ENCODE measurements at places on chromosomes 13 and 19.

GRCh38 chr13:93296584-93296983 is 70.0 kb downstream of the GPC6 start:
- no peak for DNase-seq

DNA sequence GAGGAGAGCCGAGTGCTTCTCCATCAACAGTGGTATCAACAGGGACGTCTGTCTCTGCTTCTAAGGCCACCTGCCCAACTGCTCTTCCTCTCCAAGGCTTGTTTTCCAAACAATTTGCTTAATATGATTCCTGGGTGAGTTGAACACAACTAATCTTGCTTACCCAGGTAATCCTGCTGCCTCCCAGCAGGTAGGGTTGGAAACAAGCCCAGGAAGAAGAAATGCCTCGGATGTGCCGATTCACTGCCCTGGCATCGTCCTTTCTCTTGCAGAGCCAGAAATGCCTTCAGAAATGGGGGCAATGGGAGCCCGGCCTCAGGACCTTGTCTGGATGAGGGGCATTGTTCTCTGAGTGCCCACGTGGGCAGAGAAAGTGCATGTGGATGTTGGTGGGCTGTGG is 51.9 kb upstream of the C1QTNF9B start:
- no peak for DNase-seq

DNA sequence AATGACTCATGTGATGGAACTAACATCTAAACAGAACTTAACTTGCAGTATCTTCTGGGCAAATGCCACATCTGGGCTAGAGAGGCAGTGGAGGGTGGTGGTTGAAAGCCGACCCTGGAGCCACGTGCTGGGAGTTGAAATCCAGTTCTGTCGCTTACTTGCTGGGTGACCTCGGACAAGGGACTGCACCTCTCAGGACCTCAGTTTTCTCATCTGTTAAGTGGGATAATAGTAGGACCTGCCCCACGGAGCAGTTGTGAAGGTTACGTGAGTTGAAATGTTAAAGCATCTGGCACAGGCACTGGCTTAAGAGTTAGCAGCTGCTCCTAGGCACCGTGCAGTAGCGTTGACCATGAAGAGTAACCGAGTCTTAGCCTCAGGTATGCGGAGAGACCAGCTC is 76.1 kb downstream of the SIPA1L3 start:
- no peak for DNase-seq

GRCh38 chr19:34041925-34042521 is 130.3 kb upstream of the LSM14A start:
- DNase-seq, result peak; percentile 83

DNA sequence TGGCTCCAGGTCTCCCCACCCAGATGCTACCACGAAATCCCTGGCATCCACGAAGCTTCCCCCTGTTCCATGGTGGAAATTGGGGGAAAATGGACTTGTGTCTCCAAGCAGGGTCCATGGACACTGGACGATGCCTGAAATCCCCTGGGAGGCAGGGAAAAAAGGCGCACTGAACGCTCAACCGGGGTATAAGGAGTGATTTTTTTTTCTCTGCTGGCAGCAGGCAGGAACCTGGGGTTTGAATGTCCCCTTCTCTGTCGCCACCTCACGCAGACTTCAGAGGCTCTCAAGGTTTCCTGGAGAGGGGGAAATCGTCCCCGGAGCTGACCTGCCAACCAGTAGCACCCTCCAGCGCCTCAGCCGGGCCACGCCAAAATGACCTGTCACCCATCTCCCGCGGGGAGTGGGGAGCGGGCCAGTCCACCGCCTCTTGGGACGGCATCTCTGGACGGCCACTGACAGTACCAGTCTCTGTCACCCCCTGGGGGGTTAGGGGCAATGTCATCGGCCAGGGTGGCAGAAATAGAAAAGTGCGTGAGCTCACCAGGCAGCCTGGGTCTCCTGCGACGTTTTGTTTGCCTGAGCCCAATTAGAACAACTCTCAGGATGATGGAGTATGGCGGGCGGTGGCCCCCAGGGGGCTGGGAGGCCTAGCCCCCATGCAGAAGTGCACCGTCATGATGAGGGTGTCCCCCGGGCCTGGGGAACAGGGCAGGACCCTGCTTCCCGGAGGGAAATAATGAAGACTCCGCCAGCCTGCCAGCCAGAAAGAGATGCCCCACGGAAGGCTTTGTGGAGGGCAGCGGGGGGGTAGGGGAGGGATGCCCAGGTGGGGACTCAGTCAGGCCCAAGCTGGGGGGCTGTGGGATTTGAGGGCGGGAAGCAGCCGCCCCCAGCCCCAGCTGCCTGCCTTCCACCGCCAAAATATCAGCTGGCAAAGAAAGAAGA is 2.6 kb downstream of the PTPRS start:
- DNase-seq, result no peak

Data from H9 (cell line).